ENCODE measurements at places on chromosomes 16 and 17.

- DNase-seq, result no peak
These were observed 16.8 kb downstream of the AMFR start for GRCh38 chr16:56408379-56409098.

GRCh38 chr16:47907109-47907508 is 248.7 kb downstream of the ABCC12 start:
- DNase-seq, result no peak

GRCh38 chr17:70320673-70321345 is 151.5 kb downstream of the KCNJ2 start:
- no peak for DNase-seq

GRCh38 chr17:40474419-40475002 is 26.9 kb downstream of the TNS4 start:
- no peak for DNase-seq

DNA sequence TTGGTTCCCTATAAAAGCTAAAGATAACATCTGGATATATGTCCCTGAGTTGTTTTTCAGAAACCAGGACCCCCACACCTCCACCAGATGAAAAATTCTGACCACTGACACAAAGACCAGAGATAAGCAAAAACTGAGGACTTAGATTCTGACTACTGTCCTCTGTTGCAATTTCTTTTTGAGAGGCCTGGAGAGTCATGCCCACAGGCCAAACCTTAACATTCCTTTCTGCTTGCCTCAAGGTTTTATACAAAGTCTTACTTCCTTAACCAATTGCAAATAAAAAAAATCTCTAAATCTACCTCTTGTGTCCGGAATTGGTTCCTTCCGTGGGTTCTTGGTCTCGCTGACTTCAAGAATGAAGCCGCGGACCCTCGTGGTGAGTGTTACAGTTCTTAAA is 228.5 kb downstream of the ABCC12 start:
- DNase-seq, result no peak

- no peak for DNase-seq
These were observed 162.6 kb downstream of the CA10 start for GRCh38 chr17:51995797-51996403.

GRCh38 chr17:55524440-55525220 is 13.4 kb upstream of the SMIM36 start:
- DNase-seq, result no peak

DNA sequence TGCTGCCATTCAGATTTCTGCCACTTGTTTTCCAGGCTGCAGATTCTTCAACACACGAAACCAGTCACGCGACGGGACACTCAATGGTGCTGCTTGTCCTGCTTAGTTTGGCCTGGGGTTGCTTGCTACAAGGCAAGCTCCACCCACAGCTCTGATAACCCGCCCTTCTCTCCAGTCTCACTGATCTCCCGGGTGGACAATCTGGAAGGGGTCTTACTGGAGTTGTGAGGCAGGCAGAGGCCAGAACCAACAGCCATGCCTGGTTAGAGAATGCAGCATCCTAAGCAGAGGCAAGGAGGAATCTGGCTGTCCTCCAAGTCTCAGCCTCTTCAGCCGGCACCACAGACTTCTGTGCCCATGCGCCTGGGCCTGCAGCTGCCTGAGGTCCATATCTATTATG is 119.1 kb downstream of the KCNJ12 start:
- DNase-seq, result no peak

DNA sequence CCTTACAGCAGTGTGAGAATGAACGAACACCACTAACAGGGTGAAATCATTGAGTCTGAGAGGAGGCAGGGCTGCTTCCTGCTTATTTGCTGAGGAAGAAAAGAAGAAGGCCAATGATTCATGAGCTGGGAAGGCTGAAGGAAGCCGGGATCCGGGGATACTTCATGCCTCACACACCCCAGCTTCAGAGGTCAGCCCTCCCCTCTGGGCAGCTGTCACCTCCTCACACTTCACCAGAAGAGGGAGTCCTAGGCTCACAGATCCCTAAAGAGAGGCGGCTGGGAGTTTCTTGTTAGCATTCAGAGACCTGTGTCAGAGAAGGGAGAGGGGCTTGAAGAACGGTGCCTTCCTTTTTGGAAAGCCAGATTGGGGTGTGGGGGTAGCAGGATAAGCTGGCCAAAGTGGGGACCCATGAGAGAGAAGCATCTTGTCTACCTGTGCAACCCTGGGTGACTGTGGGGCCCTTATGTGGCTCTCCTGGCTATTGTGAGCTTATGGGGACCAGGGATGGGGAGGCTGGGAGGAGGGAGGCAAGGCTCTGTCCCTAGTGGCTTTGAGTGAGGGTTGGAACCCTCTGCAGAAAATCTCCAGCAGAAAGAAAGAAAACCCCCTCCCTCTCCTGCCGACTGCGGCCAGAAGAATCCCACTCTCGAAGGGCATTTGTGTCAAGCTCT is 94.6 kb downstream of the RGS9 start:
- DNase-seq, result peak; percentile 31

DNA sequence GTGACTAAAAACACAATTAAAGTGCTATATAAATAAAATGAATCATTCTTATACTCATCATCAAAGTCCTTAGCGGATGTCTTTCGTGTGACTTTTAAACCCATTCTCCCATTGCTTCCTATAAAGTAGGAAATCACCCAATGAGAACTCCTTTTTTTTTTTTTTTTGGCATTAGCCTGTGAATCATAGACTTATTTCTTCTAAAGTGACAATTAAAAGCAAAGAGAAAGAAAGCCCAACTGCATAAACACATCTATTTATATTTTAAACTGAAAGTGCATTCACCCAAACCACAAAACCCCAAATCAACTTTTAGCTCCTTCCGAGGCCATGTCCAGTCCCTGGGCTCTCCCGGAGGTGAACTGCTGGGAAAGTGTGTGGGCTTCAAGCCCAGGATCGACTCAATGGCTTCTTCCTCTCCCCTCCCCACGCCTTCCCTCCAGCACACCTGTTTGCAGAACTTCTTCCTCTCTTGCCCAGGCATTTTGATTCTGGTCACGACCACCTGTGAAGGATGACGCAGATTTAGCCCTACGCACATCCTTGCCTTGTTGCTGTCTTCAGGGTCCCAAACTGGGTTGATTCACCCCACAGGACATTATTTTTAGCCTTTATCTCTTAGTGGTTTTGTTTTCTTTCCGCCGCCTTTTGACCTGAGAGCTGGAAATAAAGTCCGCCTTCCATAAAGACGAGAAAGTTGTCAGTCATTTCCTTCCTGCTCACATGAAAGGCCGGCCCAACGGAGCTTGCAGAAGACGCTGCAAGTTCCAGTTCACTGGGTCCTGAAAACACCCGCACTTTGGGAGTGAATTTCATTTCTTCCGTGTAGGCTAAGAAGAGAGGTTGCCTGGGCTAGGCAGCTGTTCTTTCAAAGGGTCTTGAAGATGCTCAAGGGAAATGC is 166.8 kb downstream of the MAP2K6 start:
- peak; percentile 12 for DNase-seq

DNA sequence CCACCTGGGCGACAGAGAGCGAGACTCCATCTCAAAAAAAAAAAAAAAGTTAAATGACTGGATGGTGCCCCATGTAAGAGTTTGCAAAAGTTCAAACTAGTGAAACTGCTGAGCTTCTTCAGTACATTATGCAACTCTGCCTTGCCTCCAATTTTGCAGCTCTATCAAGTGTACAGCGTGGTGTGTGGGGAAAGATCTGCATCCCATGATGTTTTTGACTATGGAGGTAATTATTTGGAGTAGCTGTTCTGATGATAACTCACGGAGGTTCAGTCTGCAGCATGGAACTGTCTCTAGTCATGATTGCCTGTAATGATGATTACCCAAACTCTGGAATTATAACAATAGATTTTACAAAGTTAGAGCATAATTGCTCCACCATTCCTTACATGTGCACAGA is 149.6 kb downstream of the PITPNC1 start:
- no peak for DNase-seq

Data from effector memory CD8-positive, alpha-beta T cell (primary cell).